NCI-H1092 treated with DMSO at 0.1 percent for 48 hours (cell line): ENCODE measurements at places on chromosomes 5 and 9.

GRCh38 chr5:167511-167910 lies 23.8 kb upstream of the LRRC14B start:
- no peak for DNase-seq

DNA sequence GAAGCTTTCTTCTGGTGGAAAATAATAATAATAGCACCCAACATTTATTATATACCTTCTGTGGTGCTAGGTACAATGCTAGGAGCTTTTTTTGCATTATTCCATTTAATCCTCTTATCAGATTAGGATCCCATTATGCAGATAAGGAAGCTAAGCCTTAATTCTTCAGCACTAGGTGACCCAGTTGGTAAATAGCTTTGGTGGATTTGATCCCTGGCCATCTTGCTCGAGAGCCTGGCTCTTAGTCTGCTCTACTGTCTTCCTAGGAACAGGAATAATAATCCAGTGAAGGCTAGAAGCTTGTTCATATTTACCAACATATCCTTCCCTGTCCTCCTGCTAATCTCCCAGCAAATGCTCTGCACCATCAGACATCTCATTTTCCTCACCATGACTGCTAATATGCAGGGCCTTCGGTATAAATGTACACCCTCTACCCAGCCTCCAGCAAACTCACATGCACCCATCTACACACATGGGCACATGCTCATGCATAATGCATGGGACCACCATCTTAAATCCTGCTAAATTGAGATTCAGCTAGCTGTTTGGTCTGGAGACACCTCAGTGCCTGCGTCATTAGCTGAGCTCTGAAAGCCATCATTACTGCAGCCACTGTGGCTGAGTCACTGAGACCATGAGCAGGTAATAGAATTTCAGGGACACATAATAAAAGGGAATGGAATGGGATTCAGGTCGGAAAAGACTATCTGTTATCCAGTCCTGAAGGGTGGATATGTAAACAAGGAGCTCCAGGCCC lies 87.5 kb downstream of the TRIM32 start:
- DNase-seq, result no peak

DNA sequence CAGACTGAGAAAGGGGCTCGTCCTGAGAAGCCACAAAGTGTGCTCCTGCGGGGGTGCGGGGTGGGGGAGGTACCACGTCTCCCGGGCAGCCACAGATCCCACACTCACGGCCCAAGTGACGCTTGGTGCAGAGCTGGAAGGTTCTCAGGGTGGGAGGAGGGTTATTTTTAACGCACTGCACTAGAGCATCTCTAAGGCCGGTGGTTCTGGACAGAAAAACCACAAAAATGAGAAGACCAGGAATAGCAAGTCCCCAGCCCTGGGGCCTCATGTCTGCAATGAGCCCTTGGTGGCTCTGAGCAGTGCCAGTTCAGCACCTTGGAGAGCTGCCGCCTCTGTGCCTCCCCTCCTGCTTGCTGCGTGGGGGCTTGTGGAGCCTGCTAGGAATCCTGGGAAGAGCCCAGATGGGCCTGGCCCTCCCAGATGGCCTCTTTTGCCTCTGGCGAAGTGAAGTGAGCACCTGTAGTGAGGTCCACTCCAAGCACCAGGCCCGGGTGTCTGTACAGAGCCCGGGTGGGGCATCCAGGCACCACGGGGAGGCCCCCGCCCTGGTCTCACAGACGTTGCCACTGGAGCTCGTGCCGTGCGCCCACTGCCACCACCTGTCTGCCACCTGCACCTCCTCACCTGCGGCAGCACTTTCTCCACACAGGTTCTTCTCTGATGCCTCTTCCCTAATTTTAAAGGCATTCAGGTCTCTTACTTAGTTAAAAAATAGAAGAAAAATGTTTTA lies 48.9 kb upstream of the CACNA1B start:
- no peak for DNase-seq

- no peak for DNase-seq
These were observed 132.3 kb downstream of the MYO10 start for GRCh38 chr5:16803831-16804230.

GRCh38 chr5:56561-57290 lies 35.2 kb upstream of the PLEKHG4B start:
- no peak for DNase-seq
